ENCODE measurements at places on chromosomes 3 and 15.

DNA sequence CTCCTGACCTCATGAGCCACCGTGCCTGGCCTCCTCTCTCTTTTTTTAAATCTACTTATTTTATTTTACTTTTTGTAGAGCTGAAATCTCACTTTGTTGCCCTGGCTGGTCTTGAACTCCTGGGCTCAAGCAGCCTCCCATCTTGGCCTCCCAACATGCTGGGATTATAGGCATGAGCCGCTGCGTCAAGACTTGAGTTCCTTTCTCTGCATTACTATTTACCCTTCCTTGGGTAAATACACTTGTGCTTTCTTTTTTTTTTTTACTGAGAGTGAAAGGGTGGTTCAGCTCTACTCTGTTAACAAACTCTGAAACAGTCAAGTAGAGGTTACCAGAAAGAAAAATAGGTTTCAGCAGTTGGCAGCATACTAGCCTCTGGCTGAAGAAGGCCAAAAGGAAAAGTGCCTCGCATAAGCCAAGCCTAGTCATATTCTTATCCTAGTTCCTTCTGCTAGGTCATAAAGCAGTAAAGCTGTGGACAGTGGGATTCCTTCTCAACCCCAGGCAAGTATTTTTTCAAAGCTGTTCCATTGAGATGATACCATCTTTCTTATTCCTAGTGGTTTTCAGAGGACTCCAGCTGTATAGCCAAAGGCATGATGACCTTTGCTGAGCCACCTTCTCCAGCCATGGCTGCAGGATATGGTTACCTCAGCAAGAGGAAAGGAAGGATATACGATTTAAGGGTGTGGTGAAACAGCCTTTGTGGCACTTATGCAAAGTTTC is 135.1 kb downstream of the RBPMS2 start:
- no peak for DNase-seq

GRCh38 chr15:63452552-63453136 is 51.7 kb upstream of the USP3 start:
- no peak for DNase-seq

- DNase-seq: no peak
Observed at GRCh38 chr3:86230762-86231161, 760.2 kb downstream of the VGLL3 start.

- DNase-seq: no peak
Observed at GRCh38 chr3:60758831-60759230, 492.4 kb downstream of the FHIT start.

DNA sequence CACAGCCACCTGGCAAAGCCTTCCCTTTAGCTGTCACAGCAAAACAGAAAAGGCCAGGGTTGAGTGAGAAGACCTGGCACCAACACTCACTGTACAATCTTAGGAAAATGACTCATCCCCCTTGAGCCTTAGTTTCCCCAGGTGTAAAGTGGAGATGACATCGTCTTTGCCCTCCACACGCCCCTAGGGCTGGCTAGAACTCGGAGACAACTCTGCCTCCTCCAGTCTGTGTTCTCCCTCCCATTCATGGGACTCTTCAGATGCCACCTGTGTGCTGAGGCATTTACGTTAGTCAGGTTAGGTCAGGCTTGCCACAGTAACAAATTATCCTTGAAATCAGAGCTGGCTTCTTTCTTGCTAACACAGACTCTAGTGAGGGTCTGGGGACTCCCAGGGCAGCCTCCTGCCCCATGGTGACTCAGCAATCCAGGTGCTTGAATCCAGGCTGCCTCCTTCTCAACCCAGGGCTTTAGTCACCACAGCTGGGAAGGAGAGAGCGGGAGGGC is 252.6 kb downstream of the PLCL2 start:
- DNase-seq: no peak

GRCh38 chr3:194618858-194619608 is 14.2 kb downstream of the TMEM44 start:
- no peak for DNase-seq

DNA sequence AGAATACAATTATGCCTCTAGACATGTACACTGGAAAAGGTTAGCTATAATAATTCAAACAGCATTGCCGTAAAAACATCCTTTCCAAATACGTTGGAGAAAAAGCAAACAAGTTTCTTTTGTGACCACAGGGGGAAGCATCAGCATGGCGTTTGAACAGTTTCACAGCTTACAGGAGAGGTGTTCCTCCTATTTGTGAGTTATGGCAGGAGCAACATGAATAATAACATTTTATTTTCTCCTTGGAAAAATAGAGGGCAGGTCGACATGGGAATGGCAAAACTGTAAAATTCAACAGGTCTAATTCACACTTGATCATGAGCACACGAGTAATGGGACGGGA is 39.7 kb upstream of the GADL1 start:
- no peak for DNase-seq

DNA sequence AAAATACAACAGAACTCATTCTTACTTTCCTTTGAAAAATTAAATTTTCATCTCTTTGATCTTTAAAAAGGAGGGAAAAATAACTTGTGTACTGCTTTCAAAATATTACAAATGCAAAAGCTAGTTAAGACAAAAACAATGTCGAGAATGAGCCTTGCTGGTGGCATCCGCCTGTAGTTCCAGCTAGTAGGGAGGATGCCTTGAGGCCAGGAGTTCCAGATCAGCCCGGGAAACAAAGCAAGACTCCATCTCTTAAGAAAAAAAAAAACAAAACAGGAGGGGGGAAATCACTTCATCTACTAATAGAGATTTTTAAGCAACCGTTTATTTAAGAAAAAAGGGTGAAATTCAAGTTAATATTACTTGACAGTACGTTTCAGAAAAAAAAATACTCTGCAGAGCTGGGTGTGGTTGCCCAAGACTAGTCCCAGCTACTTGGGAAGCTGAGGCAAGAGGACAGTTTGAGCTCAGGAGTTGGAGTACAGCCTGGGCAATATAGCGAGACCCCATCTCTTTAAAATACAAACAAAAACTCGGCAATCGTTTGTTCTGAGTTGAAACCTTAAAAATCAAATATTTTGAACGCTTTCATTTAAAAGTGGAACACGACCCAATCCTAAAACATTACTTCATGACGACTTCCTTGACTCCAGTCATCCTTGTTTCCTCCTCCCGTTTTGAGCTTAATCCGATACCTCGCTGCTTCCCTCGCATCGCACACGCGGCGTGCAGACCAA is 1.2 kb downstream of the KPNA1 start:
- DNase-seq: no peak

DNA sequence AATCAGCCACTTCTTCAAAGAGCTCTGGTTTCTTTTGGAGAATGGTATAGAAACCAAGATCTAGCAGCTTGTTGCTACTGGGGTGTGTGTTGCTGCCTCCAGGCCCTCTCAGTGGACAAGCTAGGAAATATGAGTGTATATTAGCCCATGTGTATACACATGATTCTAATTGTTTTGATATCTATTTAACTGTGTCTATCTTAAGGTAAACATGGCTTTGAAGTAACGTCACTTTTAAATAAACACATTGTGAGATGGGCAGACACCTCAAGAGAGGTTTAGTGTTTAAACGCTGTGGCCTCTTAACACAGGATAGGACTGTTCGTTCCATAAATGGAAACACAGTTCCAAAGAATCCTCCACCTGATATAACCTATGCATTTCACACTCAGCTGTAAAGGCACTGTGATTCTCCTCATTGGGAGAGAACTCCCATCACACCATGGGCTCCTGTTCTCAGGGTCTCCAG is 87.0 kb downstream of the GMPS start:
- DNase-seq: no peak
